ENCODE measurements at places on chromosomes 2 and 18.

- DNase-seq, result no peak
Observed at GRCh38 chr2:33018271-33018670, 71.5 kb downstream of the LTBP1 start.

DNA sequence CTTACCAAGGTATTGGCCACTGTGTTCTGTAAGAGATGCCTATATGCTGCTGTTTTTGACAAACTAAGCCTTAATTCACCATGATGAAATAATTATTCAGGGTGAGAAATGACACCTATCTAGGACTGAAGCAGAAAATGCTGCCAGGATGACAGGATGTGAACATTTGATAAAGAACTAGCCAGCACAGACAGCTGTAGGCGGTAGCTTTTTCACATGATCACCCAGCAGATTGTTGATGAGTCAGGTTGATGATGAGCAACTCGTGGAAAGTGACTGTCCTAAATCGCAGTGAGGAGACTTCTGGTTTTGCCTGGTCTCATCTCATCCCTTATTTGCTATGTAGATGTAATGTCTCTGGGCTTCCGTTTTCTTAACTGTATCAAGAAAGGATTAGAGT lies 144.1 kb downstream of the PRPF40A start:
- DNase-seq, result no peak

DNA sequence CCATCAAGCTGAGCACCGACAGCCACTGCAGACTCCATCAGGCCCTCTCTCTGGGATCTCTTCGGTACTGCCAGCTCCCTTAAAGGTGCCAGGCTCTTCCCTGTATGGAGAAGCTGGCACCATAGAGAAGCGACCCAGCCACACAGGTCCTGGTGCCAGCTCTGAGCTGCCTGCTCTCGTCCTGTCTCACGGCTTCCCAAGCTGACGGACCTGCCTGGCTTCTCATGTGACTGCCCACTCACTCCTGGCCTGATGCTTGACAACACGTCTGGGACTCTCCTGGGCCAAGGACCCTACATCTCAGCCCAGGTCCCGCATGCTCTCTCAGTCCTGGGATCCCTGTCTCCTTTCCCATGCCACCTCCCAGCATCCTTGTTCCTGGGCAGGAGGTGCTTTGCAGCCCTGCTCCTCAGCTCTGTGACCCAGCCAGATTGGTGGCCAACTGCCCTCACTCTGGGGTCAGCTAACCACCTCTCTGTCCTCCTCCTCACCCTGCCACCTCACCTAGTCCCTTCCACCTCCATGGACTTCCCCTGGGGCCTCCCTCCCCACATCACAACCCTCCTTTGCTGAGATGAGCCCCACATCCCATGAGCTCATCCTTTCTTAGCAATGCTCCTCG lies 12.5 kb upstream of the ATOH8 start:
- no peak for DNase-seq

DNA sequence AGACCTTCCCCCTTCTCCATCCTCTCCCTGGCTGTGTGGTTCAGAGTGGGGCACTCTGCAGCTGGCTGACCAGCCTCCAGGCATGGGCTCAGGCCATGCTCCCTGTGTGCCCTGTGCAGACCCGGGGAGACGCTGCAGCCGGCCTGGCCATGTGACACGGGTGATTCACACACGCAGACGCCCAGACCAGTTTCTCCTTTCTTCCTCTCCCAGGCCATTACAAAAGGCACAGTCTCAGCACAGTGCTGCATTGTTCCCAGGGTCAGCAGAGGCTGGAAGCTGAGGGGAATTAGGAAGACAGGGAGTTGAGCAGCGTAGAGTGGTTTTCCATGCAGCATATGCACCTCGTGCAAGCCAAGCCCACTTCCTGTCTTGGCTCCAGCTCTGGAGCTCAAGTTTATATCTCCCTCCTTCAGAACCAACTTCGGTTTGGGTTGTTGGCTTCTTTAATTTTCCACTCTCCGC lies 288.5 kb downstream of the TNS1 start:
- no peak for DNase-seq

DNA sequence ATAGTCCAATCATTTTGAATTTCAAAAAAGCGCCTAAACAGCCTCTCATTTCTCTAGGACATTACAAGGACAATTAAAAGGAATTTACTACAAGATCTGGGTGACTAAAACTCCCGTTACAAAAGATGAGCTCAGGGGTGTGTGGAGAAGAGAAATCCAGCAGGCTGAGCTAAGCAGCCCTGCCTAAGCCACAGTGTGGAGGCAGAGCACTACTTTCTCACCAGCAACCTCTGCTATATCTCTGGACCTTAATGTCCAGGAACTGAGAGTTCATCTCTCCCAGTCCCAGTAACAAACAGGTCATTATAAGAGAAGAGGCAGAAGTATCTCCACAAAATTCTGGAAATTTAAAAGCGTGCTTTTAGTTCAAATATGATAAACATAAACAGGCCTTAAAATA lies 18.9 kb upstream of the ANKRD62 start:
- DNase-seq, result no peak

- DNase-seq, result no peak
Observed at GRCh38 chr2:9240745-9241144, 34.1 kb downstream of the ASAP2 start.

GRCh38 chr2:126952216-126952615 lies 53.5 kb downstream of the TEX51 start:
- no peak for DNase-seq

Data from activated naive CD4-positive, alpha-beta T cell (primary cell).